ENCODE measurements at places on chromosomes 1 and 21. TPM values are rescaled to one million over a fixed set of nuclear protein-coding genes. Genes with fewer than 3 reads are reported as not detected.
A peak's percentile ranks its signal among the peaks of the same experiment; 100 is the strongest.

The PRMT6 gene
- 23.3 TPM for total RNA-seq

The AIM2 gene
- 0.86 TPM for total RNA-seq

The S100A2 gene
- total RNA-seq, result not detected

The FAM72C gene
- total RNA-seq, result not detected

GRCh38 chr1:42055061-42055460, 98.1 kb upstream of the GUCA2B start:
- peaks cover 18% of the 10 kb centered on the region for H3K4me1 ChIP-seq
- no peak for DNase-seq
- H3K27ac ChIP-seq, result no peak overlapping the region
- peaks cover 44% of the 10 kb centered on the region for H3K27me3 ChIP-seq

DNA sequence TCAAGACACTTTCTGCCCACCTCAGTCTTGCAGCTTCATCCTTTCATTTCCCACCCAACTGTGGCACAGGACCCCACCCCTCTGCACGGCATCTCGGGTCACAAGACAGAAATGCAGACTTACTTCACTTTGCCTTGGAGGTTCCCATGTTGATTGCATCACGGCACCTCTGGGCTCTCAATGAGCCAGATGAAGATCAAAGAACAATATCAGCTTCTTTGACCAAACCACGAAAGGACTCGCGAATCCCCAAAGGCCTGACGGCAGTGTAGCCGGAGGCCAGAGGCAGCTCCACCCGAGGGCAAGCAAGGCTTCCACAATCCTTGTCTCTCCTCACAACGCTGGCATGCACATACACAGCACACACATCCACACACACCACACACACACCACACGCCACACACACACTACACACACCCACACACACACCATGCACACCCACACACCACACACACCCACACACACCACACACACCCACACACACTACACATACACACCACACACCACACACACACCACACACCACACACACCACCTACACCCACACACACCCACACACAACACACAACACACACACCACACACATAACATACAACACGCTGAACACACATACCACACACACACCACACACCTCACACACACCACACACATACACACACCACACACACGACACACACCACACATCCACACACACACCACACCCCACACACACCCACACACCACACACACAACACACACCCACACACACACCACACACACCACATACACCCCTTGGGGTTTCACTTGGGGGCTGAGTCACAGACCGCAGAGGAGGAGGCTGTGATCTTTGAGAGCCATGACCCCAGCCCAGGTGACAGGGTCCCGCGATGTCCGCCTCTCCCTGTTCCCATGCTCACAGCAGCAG, 35.8 kb downstream of the UBASH3A start:
- no peak overlapping the region for H3K4me3 ChIP-seq
- peaks cover 90% of the 10 kb centered on the region for H3K36me3 ChIP-seq
- peak overlapping the region; percentile 94 for H3K27ac ChIP-seq
- DNase-seq, result no peak
- H3K27me3 ChIP-seq, result peaks cover 2% of the 10 kb centered on the region

- H3K27me3 ChIP-seq, result no peaks in the 10 kb centered on the region
- no peak for DNase-seq
- peak overlapping the region; percentile 86 for H3K4me3 ChIP-seq
- H3K36me3 ChIP-seq, result peaks cover 23% of the 10 kb centered on the region
Observed at GRCh38 chr1:173475564-173476196, 1.5 kb upstream of the PRDX6 start.

DNA sequence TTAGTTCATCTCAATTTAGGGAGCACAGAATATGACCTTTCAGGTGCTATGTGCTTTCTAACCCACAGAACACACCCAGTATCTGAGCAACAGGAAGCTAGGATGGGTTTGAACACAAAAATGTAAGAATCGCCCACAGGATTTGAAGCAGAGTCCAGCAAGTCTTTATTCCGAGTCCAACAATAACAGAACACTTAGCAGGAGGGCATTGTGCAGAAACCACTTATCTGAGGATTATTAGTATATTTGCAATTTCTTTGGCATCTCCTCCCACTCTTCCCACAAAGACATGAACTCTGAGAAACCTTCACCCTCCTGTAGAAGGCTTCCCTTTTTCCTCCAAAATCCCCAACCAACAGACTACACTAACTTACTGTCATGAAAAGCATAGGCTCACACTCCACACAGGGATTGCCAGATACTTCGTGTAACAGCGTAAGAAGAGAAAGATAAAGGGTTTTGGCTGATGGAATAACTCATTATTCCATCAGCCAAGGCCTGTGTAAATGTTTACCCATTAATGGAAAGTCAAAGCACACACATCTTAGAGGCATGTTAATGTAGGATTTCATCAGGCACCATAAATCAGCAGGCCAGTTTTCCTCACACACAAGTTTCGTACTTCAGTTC, 16.1 kb downstream of the SIPA1L2 start:
- no peak overlapping the region for H3K4me3 ChIP-seq
- no peak overlapping the region for H3K27ac ChIP-seq
- H3K36me3 ChIP-seq, result no peaks in the 10 kb centered on the region
- no peak for DNase-seq
- H3K4me1 ChIP-seq, result no peaks in the 10 kb centered on the region
